ENCODE measurements at places on chromosomes 7 and 10.

- peak; percentile 1 for DNase-seq
Observed at GRCh38 chr7:128383776-128384175, 22.3 kb upstream of the PRRT4 start.

DNA sequence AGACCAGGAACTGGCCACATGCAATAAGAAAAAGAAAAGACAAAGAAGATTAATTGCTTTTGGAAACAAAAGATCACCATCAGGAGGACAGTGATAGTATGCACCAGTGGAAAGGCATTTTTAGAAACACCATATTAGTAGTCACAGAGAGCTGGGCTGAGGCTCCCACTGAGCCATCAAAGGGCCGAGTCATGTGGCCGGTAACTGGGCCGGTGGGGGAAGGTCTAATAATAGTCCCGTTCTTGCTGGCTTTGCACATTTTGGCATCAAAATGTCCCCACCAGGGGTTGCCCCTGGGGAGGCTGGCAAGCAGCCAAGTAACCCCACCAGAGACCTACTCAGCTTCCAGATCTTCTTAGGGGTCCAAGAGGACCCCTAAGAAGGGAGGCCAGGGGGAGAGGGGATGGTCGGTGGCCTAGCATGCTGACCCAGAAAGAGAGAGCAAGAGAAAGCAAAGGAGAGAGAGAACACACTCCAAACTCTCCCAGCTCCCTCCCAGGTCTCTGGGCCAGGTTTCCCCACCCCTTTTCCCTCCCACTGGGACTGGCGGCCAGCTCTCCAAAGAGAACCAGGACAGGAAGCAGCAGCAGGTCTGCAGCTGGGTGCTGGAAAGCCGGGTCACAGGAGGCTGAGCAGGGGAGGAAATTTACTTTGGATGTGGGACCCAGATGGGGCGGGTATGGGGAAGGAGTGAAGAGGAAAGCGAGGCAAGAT is 70.2 kb upstream of the FGFR2 start:
- no peak for DNase-seq

DNA sequence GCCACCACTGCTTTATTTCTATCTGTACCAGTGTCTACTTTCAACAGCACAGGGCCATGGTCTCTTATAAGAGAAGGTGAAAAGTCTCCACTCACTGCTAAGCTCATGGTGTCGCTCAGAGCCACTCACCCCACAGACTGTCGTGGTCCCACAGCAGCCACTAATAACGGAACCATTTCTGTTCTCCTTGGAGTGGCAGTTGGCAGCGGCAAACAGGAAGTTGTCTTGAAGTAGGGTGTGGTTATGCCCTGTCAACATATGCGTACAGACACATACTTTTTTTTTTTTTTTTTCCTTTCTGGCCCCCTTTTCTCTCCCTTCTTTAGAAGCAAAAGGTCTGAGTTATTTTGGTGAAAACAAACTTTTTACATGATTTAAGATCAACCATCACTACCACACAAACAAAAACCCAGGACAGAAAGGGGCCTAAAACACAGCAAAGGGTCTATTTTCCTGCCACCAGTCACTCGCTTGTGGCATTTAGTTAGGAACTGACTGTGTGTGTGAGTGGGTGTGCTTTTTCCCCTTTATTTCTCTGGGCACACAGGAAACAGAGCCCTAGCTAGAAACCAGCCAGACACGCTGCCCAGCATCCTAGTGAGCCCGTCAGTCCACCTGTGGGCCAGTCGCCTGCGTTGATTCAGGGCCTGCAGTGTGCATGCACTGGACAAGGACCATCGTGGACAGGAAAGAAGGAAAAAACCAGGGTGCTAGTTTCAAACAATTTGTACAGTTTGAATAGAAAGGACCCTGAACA is 96.7 kb upstream of the EFCAB10 start:
- peak; percentile 78 for DNase-seq

DNA sequence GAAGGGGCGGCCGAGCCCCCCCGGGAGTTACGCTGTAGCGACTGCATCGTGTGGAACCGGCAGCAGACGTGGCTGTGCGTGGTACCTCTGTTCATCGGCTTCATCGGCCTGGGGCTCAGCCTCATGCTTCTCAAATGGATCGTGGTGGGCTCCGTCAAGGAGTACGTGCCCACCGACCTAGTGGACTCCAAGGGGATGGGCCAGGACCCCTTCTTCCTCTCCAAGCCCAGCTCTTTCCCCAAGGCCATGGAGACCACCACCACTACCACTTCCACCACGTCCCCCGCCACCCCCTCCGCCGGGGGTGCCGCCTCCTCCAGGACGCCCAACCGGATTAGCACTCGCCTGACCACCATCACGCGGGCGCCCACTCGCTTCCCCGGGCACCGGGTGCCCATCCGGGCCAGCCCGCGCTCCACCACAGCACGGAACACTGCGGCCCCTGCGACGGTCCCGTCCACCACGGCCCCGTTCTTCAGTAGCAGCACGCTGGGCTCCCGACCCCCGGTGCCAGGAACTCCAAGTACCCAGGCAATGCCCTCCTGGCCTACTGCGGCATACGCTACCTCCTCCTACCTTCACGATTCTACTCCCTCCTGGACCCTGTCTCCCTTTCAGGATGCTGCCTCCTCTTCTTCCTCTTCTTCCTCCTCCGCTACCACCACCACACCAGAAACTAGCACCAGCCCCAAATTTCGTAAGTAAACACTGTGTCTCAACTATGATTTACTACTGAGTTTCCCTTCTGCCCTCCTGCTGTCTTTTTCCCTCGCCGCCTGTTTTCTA is 666 bp downstream of the NRG3 start:
- no peak for DNase-seq

DNA sequence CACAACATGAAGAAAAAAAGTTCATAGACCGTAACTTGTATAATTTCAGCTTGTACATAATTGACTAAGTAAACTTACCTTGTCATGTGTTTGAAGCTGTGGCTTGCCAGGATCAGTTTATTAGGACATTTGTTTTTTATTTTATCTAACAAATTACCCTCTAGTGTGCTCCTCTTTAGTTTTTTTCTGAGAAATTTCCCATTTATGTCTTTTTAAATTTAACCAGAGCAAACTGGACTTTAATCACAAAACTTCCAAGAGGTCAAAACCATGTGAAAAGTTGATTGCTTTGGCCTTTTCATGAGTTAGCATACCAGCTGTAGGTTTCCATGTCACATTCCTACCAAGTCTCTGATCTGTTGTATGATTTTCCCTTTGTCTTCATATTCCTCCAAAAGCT is 42.5 kb downstream of the ZRANB1 start:
- DNase-seq: no peak

- no peak for DNase-seq
Observed at GRCh38 chr10:102617816-102618215, 26.5 kb upstream of the TRIM8 start.

DNA sequence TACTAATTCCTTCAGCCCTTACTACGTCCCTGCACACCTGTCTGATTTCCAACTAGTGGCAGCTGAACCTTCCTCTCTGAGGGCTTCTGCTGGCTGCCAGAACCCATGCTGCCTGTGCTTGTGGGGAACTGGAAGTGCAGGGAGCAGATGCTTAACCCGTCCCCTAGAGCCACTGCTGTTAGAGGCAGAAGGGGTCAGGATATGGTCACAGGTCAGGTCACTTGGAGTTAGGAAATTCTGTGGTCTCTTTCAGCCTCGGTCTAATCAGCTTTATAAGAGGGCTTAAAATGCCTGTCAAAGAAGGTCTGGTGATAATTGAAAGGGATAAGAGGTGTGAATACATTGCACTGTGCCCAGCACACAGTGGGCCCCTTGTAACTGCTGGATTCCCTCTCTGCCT is 82.0 kb downstream of the PLPP4 start:
- DNase-seq: no peak

DNA sequence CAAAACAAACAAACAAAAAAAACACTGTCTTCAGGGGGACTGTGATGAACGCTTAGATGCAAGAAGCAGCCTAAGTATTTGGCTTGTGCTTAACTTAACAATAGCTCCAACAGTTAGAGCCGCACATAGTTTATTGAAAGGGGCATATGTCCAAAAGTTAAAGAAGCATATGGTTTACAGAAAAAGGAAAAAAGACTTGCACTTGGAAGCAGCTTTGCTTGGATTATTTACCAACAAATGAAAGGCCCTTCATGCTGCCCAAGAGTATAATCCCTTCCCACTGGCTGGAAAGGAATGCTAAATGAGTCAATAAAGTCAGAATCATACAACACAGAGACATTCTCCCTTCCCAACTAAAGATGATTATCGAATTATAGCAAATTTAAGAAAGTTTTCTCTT is 77.9 kb downstream of the GLI3 start:
- no peak for DNase-seq

DNA sequence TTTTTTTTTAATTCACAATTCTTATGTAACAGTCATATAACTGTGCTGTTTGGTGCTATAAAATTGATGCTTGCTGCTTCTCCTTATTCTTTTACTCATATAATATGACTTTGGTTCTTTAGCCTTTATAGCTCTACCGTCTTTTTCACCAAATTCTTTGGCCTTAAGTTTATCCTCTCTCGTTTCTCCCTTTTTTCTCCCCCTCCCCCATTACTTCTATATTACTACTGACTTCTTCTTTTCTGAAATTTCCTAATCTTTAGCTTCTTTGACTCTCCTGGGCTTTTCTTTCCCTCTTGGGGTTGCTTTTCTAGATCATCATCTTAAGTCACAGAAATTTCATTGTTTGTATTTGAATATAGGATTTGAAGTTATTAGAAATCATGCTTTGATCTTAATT is 3.8 kb downstream of the BCCIP start:
- no peak for DNase-seq

DNA sequence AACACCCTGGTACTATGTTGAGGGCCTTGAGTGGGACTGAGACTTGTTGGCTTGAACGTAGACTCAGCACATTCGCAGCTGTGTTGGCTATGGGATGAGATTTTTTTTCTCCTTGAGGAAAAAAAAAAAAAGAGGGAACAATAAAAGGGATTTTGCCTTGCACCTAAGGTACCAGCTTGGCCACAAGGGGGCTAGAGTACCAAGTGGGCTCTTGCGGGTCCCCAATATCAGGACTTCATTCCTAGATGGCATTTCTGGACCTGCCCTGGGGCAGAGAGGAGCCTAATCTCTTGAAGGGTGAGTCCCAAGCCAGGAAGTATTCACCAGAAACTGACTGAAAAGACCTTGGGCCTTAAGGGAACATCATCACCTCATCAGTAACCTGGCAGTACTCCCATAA is 1083.6 kb upstream of the PHF14 start:
- no peak for DNase-seq

GRCh38 chr7:73749931-73750776 is 11.6 kb upstream of the ABHD11 start:
- DNase-seq: no peak

DNA sequence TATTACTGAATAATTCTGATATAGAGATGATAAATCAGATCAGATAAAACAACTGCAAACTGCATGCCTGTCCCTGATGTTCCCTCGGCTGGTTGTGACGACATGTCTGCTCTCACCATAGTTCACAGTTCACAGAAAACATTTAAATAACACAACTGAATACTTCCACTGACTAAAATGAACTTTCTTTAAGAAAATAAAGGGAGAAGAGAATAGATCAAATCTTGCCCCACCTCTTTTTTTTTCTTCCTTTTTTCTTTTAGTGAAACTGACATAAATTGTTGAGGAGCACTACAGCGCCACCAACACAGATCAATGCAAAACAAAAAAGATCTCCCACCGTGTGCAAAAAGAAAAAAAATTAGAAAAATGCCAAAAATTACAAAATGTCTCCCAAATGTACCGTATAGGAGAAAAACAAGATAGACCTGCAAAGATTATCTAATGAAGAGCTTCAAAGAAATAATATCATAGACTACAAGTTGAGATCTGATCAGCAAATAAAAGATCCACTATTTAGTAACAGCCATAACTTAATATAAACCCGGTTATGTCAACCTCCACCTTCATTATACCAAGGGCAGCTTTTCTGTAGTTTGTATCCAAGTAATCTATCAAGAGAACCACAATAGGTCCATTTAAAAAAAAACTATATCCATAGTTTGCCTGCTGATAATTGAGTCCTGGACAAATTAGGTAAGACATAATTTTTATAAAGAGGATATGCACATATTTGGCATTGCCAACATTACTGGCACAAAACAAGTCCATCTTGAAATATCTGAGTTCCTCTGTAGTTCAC is 30.7 kb upstream of the EPC1 start:
- peak; percentile 72 for DNase-seq

DNA sequence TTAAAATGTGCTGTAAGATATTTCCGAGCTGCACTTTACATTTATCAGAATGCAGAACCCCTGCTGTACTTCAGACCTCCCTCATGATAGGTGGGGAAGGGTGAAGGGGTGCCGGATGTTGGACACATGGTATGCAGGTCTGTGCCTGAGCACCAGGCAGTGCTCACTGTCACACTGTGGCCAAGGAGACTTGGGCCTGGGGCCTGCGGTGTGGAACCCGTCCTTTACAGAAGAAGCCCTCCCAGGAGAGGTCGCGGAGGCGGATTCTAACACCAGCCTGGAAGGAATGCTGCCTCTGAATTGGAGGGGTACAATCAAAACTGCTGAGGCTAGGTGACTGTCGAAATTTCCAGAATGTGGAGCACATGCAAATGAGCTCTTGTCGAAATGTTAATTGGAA is 34.5 kb downstream of the DNAJB6 start:
- no peak for DNase-seq

DNA sequence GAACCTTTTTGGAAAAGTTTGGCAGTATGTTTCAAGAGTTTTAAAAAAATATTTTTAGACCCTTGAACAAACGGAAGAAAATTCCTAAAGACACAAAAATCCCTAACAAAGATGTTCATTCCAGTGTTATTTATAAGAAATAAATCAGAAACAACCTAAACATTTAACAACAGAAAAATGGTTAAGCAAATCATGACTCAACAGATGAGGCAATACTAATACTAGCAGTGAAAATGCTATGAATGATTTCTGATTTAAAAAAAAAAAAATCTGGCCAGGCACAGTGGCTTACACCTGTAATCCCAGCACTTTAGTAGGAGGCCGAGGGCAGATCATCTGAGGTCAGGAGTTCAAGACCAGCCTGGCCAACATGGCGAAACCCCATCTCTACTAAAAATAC is 61.0 kb downstream of the ARHGAP12 start:
- no peak for DNase-seq

DNA sequence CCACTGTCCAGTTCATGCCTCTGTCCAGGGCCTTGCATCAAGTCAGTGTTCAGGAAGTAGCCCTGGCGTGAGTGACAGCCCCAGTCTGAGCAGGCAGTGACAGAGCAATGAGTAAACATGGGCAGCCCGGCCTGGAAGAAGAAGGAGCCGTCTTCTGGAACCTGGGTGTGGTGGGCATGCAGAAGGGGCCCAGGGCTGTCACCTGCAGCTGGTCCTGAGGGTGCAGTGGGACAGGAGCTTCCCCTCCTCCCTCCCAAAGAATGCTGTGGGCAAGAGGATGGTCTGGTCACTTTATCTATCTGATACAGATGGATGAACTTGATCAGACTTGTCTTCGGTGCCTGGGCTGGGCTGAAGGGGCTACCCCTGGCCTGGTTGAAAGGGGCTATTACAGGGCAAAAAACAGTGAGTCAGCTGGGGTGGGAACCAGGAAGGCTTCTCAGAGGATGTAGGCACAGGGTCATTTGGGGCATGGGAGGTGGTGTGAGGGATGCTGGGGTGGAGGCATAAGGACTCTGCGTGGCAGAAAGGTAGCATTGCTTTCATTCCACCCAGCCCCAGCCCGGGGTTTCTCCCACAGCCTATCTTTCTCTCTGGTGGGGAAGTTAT is 42.7 kb upstream of the PPIF start:
- DNase-seq: no peak

Measured in B cell (primary cell).